Muscle of leg (tissue), 16 donors: ENCODE measurements at places on chromosomes 5 and 9. TPM values are rescaled to one million over a fixed set of nuclear protein-coding genes. Genes with fewer than 3 reads are reported as not detected.
A peak's percentile ranks its signal among the peaks of the same experiment; 100 is the strongest.

GRCh38 chr5:122078116-122079110 lies at the start of gene LOX:
LOX (minus strand) TSS chr5:122078259; CDS start chr5:122077985, 274 bp downstream.
- peak; percentile 98 for DNase-seq

- no peak for DNase-seq
Measured at GRCh38 chr5:119385536-119386128, 29.8 kb downstream of the TNFAIP8 start.

DNA sequence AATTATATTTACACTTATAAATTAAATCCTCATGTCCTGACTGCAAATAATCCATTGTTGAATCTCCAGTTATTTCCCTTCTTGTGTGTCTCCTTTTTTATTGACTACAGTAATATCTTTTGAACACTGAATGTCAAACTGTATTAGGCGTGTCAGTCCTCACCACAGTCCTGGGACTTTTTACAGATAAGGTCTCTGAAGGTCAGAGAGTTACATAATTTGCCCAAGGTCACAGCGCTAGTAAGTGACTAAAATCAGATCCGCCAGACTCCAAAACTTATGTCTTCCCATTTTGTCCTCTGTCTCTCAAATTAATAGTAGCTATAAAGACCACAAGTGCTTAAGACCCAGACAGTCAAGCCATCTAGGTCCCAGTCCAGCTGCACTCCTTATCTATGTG lies 274.3 kb downstream of the NR3C1 start:
- no peak for DNase-seq

Gene C5orf46
- not detected for total RNA-seq

Gene CCDC187
- 0.04 TPM for total RNA-seq

Gene RELL2
- 0.18 TPM for total RNA-seq

Gene SLC6A3
- not detected for total RNA-seq

Gene BRINP1
- 0.18 TPM for total RNA-seq

Gene CCNI2
- total RNA-seq, result not detected

DNA sequence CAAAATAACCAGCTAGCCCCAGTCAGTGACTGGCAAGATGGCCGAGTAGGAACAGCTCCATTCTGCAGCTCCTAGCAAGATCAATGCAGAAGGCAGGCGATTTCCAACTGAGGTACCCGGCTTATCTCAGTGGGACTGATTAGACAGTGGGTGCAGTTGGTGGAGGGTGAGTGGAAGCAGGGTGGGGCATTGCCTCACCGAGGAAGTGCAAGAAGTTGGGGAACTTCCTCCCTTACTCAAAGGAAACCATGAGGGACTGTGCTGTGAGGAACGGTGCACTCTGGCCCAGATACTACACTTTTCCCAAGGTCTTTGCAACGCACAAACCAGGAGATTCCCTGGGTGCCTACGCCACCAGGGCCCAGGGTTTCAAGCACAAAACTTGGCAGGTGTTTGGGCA lies 9.6 kb upstream of the BTNL8 start:
- no peak for DNase-seq

Gene FAM200C
- 11.9 TPM for total RNA-seq

GRCh38 chr9:136994888-136995230 lies 1.5 kb downstream of the CLIC3 start:
- DNase-seq, result no peak

DNA sequence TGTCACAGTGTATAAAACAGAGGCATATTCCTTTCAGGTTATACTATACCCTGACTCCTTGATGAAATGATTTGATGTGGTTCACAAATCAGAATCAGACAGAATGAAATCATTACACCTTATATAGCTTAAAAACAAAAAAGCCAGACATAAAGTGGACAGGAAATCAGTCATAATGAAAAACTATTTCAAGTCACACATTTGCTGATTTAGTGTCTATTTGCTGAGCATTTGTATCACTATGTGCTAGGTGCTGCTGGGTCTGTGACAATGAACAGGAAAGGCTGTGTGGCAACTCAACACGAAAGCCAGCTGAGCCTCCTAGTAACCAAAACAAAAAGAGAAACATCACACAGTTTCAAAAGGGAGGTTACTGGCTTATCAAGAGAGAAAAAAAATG lies 194.0 kb downstream of the EFNA5 start:
- peak; percentile 12 for DNase-seq

- DNase-seq, result no peak
Measured at GRCh38 chr5:123949807-123950340, 437.9 kb downstream of the CSNK1G3 start.

- DNase-seq, result peak; percentile 98
Measured at GRCh38 chr5:34891981-34892380, 23.3 kb downstream of the RAD1 start.

GRCh38 chr9:13122756-13123369 lies 156.6 kb downstream of the MPDZ start:
- no peak for DNase-seq

- no peak for DNase-seq
Measured at GRCh38 chr5:63249960-63250359, 671.3 kb downstream of the LRRC70 start.

Gene FCHO2
- 18.4 TPM for total RNA-seq

DNA sequence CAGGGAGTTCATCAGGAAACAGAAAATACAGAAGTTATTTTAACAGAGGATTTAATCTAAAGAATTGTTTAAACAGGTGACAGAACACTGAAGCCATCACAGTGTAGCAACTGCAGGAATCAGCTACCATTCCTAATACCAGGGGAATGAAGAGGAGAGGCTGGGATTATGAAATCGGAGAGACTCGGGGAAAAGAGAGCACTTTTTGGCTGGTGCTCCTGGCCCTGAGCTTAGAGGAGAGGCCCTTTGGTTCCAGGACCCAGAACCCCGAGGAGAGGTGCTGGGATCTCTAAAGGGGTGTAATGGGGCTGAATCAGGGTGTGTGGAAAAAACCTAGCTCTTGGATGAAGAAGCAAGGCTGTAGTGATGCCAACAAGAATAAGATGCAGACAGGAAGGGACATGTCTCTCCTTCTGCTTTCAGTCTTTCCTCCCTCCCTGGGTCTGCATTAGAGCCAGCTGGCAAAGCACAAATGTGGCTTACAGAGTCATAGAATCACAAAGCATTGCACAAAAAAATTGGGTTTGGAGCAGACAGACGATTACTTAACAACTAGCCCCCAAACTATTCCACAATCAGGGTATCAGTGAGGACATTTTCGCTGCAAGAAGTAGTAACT lies 11.6 kb upstream of the SFXN1 start:
- peak; percentile 85 for DNase-seq

DNA sequence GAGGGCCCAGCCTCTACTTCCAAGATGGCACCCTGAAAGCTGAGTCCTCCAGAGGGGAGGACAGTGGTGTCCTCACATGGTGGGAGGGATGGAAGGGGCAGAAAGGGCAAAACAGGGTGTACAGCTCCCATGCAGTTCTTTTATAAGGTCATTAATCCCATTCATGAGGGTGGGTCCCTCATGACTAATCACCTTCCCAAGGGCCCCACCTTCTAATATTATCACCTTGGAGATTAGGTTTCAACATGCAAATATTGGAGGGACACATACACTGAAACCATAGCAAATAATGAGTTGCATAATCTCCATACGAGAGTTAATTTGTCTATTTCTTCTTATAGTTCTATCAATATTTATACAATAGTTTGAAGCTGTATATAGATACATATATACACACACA lies 5.8 kb upstream of the ZBTB43 start:
- DNase-seq, result no peak

DNA sequence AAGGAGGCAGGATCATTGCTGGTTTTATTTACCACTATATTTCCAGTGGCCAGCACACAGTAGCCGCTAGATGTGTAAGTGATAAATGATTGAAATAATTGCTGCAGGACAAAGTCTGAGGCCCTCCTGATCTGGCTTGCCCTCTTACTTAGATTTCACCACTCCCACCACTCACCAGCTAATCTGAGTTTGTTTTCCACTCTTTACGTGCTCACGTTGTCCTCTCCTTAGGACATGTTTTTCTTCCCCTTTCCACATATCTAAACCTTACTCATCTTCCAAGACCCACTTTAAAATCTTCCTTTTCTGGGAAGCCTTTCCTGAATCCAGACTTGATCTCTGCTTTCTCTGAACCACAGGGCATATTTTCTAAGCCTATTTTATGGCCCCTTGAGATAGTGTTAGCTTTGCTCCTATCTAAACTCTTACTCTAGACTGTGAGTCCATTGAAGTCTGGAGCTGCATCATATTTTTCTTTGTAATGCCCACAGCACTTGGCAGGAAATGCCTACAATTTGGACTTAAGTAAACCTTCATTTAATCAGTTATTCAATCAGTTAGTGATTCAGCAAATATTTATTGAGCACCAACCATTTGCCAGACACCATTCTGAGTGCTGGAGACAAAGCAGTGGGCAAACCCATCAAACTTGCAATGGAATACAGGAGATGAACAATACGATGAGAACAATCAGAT lies 2.4 kb downstream of the TLR4 start:
- DNase-seq, result no peak

- peak; percentile 90 for DNase-seq
Measured at GRCh38 chr5:115423541-115423940, 121.0 kb downstream of the FEM1C start.

Gene LECT2
- not detected for total RNA-seq

Gene TAF1L
- under 0.01 TPM for total RNA-seq

DNA sequence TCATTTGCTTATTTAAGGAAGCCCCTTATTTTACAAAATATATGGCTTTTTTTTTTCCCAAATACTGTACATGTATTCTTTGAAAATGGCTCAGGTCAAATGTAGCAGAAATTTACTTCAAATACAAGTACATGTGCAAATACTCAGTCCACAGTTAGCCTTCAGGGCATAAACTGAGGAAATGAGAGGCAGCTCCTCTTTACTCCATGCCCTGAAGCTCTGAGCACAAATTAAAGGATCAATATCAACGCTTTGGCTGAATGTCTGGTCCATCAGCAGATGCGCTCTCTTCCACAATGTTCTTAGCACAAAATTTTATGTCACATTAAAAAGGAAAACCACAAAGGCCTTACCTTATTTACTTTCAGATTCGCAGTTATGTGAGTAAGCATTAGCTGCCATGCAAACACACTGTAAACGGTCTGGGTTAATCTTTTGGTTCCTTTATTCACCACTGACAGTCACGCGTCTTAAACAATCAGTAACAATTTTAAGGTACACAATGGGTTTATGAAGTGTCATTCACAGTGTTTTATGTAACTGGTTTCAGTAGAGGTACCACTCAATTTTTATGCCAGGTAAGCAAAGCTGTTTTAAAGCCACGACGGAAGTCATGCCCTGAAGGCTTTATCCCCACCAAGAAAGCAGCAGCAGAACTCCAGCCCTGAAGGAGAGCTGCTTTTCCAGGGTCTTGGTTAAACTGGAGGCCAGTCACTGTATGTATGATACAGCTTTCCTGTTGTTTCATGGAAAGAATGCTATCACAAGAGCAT lies 103.4 kb downstream of the OTULIN start:
- no peak for DNase-seq

- no peak for DNase-seq
Measured at GRCh38 chr5:1037123-1037670, 28.6 kb downstream of the NKD2 start.

GRCh38 chr5:113043491-113043931 lies 66.9 kb downstream of the DCP2 start:
- DNase-seq, result no peak

DNA sequence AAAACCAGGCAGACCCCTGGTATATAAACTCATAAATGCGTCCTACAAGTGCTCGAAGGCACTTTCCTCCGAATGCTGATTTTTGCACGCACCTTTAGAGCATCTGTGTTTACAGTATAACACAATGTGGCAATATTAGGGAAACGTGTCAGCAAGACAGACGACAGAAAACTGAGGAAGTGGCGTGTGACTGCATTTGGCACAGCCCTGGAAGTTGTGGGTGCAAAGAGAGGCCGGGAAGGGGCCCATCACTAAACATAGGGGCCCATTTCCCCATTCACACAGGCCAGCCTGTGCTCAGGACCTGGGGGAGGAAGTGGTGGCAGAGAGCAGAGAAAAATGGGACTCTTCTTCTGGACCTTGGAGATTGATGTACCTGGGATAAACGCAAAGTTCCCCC lies 48.2 kb downstream of the RASGEF1C start:
- DNase-seq, result peak; percentile 70

GRCh38 chr5:10330511-10331230 lies 22.8 kb upstream of the MARCHF6 start:
- DNase-seq, result peak; percentile 54

GRCh38 chr5:122985006-122985700 lies 51.4 kb downstream of the PPIC start:
- DNase-seq, result no peak

DNA sequence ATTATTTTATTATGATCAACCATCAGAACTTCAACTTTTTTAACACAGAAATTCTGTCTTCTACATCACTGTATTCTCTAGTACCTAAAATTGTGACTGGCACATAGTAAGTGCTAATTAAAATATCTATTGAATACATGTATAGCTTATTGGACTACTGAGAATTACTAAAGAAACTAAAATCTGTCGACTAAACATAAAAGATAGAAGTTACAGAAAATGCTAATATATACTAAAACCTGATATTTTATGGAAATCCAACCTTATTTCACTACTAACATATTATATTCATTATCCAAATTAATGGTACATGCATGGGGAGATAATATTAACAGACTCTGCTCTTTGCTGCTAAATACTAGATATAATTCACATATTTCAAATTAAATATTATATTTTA lies 153.6 kb downstream of the DTWD2 start:
- no peak for DNase-seq

- no peak for DNase-seq
Measured at GRCh38 chr9:93110311-93110855, 14.4 kb downstream of the CARD19 start.

DNA sequence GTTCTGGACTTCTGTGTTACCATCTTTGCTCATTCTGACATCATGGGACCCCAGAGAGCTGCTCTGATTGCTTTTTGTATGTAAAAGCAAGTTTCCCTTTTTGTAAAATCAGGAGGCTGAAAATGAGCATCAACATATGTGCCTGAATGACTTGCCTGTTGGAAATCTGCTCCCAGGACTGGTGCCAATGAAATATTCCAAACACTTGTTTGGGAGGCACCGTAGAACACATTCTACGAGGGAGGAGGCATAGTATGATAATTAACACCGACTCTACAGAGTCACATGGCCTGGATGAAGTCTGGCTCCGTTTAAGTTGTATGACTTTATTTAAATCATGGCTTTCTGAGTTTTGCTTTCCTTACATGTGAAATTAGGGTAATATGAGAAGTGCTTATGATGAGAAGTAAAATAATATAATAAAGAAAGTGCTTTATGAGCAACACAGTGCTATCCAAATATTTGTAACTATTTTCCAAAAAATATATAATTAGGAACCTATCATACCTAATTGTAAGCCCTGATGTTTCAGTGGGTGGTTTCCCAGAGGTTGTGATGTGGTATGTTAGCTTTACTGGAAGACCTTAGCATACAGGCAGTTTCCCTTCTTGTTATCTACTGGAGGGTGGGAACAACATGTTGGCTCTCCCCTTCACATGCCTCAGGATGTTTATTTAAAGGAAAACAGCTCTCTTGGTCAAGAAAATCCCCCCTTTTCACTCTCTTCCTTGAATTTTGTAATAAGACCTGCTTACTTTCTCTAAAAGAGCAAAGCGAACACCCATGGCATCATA lies 238.1 kb downstream of the FBXL7 start:
- peak; percentile 88 for DNase-seq

Gene PCDHB16
- 2.1 TPM for total RNA-seq
